ENCODE measurements at places on chromosomes 13 and 19. TPM values are rescaled to one million over a fixed set of nuclear protein-coding genes. Genes with fewer than 3 reads are reported as not detected.
A peak's percentile ranks its signal among the peaks of the same experiment; 100 is the strongest.

DNA sequence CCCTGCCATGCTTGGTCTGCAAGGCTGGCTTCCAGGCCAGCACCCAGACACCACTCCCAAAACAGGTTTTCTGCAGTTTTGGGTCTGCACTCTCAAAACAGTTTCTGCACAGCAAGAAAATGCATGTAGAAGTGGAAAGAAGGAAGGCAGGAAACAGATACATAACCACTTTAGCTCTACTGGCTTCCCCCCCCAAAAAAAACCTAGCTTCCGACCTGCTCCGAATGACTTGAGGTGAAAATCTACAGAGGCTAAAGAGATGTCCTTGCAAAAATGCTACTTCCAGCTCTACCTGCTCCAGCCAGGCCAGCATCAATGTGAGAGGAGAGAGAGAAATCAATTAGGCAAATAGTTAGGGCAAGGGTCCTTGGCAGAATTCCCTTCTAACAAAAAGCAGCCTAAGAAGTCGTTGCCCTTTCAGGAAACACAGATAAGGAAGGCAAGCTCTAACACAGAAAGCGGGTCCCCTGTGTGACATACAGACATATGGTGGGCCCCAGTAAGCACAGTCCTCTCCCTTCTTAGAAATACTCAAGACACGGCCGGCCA is 3.4 kb downstream of the C19orf12 start:
- DNase-seq: no peak

DNA sequence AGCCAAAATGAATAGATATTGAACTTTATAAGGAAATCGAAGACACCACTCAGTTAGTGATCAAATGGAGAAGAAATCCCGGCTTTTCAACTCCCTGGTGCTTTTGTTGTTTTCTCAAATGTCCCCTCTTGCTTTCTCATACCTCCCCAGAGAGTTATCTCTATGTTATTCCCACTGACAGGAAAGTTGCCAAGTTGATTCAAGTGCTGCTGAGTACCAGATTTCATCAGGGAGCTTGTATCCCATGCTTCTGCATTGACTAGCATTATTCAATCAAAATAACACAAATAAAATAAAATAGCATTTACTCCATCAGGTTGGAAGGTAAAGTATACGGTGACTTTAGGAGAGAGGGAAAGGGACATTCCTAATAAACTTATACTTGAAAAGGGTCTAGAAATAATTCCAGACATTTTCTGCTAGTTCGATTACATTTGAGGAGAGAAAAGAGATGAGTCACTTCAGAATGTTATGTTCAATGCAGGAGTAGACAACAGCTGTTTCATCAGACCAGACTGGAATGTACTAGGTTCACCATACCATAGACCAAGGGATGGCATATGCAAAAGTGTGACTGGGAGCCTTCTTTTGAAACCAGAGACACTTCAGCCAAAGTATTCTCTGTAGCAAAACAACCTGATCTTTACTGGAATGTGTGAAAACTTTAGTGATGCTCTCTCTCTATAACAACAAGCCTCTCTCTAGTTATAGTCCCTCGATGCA is 397.8 kb downstream of the FGF14 start:
- DNase-seq: no peak

- DNase-seq: no peak
Measured at GRCh38 chr19:1232652-1233072, 5.1 kb downstream of the CBARP start.

GRCh38 chr13:113089693-113090414 is 15.7 kb upstream of the F7 start:
- no peak for DNase-seq

DNA sequence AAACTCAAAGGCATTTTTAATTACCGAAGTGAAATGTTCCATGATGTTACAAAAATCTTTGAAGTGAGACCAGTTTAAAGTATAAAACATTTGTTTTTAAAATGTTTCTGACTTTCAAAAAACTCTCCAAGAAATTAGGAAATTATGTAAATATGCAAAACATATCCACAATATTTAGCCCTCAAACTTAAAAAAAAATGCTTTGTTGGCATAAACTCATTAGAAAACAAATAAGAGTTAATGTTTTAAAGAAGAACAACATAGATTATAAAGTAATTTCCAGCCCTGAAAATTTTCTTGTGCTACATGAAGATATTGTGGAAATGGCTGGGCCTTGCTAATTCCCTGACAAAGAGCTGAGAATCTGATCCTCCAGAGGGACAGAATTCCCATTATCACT is 199.7 kb upstream of the STARD13 start:
- DNase-seq: no peak

DNA sequence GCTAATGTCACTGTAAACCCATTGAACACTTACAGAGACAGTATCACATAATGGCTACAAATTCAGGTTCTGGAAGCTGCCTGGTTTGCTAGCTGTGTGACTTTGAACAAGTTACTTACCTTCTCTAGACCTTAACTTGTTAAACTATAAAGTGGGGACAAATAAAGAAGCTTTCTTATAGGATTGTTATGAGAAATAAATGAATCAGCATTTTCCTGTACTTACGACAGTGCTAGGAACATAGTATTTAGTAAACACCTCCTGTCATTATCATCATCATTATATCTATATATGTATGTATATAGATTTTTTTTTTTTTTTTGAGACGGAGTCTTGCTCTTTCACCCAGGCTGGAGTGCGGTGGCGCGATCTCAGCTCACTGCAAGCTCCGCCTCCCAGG is 54.9 kb downstream of the CDK8 start:
- DNase-seq: no peak

GRCh38 chr19:38557205-38557799 is 60.5 kb downstream of the MAP4K1 start:
- no peak for DNase-seq

DNA sequence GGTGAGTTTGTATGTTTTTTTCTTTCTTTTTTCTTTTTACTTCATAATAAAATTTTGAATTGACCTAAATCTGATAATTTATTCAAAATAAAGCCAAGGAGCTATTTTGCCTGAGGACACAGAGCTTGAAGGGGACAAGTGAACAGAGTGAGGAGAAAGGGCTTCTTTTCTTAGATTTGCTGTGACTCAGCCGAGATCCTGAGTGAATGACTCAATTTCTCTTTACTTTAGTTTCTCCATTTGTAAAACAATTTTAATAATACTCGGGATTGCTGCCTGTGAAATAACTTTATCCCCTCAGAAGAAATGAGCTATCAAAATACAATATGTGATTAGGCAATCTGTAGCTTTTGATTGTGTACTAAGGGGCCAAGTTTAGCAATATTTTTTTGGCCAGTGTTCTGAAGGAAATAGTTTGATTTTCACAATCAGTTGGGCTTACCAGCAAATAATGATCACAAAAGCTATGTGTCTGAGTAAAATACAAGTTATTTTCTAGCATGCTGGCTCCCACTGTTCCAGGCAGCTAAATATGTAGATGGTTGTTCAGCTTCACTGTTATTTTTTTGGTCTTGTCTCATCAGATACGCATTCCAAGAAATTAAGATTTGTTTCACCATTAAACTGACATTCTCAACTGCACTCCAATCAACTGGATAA is 437.5 kb downstream of the FGF9 start:
- DNase-seq: no peak

DNA sequence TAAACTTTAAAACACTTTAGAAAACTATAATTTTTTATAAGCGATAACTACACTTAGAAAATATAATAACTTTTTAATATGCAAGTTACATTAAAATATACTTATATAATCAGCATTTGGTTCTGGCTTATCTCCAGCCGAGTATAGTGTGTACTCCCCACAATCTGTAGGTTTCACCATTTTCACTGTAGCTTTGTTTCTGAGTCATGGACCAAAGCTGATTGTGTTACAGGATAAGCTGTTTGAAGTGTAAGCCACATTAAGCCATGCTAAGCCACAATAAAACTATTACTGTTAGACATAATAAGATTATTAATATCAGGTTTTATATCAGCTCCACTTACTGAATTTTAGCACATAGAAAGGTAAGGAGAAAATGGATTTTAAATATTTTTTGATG is 43.8 kb downstream of the CCDC122 start:
- DNase-seq: no peak

- DNase-seq: no peak
Measured at GRCh38 chr13:106275446-106276032, 259.9 kb downstream of the EFNB2 start.

- DNase-seq: no peak
Measured at GRCh38 chr19:48799358-48800300, 11.2 kb downstream of the BCAT2 start.

DNA sequence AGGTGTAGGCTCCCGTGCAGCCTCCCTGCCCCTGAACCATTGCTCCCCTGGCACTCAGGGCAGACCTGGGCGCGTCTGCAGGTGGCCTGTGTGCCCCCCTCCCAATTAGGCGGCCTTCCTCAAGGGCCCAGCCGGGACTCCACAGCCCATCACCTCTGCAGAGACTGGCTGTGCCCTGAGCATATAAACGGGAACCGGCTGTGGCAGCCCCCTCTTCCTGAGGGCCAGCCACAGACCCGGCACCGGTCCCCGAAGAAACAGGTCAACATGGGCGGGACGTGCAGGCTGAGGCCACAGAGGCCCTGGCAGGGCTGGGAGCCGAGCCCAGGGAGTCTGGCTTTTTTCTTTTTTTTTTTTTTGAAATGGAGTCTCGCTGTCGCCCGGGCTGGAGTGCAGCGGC is 12.0 kb downstream of the PIAS4 start:
- DNase-seq: no peak

DNA sequence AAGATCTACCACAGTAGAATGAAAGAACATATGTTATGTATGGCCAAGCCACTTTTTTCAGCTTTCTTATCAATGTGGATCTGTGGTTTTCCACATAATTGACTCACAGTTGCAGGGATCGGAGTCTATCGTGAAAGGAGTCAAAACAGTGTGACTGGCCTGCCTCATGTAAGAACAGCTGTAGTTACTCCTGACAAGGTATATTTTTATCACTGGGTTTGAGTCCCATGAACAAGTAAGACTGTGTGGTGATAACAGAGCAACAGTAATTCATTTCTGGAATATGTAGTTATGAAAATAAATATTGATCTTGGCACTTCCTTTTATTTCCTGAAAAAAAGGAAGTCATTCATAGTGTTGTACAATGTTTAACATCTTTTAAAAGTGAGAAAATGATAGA is 416.6 kb downstream of the KLF12 start:
- no peak for DNase-seq

DNA sequence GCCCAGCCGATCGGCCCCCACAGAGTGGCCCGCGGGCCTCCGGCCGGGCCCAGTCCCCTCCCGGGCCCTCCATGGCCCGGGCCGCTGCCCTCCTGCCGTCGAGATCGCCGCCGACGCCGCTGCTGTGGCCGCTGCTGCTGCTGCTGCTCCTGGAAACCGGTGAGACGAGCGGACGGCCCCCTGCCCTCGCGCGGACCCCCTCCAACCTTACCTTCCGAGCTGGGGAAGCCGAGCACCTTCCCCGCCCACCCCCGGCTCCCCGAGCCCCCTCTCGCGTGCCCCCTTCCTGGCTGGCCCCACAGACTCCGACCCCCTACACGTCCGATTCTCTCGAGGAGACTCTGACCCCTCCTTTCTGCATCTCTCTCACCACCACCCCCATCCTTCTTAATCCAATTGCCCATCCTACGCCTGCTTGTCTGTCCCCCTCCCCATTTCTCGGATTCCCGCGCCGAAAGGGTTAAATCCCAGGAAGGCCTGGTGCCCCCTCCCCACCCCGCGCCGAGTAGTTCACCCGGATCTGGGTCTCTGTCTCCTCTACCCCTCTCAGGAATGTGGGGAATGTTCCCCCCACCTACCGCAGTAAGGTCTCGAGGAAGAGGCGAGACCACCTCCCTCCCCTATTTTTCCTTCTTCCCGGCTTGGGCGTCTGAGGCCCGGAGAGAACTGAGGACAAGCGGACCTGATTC is 502 bp downstream of the NECTIN2 start:
- DNase-seq: peak; percentile 59

GRCh38 chr13:27372896-27373295 is 51.5 kb upstream of the GTF3A start:
- no peak for DNase-seq

DNA sequence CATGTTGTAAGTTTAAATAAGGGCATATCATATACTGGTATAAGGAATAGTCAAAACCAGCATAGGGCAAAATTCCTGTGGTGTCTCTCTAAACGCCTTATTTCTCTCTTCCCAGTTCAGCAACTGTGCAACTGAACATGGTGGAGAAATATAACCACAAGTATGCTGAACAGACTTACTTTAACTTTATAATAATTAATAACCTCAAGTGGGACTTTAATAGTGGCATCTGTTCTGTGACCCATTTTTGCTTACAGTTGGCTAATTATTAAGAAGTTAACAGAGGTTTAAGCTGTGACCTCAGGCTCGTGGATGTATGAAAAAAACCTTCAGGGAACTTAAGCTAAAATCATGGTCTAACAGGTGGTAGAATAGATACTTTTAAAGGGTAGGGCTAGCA is 54.3 kb downstream of the MICU2 start:
- DNase-seq: no peak

DNA sequence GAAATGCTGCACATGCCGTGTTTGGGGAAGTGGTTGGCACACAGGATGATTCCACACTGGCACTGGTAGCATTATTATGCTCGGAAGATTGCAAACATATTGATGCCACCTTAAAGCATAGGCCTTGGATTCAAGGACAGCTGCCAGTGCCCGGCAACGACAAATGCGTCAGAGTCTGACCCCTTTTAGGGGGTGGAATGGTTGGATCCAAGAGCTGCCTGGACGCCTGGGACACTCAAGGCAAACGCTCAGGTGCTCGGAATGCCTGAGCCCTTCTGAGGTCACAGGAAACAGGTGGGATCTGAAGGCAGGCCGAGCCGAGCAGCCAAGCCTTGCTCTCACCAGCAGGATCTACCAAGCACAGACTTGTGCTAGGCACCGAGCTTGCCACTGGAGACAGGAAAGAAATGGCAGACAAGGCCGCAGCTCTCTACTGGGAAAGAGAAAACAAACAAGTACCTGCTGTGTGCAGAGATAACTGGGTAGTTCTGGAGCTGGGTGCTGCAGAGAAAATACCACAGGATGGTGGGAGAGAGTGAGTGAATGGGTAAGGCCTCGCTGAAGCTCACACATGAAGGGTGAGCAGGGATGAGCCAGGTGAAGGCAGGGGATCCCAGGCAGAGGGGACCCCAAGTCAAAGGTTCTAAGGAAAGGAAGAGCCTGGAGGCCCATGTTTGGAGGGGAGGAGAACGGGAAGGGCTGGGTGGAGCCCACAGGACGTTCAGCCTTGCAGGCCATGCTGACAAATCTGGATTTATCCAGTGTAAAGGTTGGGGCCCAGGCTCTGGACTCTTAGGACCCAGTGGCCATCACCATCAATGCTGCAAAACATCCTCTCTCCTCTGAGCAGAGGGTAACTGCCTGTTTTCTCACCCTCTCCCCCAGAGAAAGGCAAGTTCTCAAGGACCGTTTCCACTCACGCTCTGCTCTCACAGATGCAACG is 9.2 kb downstream of the RANBP3 start:
- DNase-seq: no peak

- no peak for DNase-seq
Measured at GRCh38 chr19:50850738-50851137, 4.0 kb upstream of the KLK3 start.

GRCh38 chr19:44055870-44056269 is 4.0 kb downstream of the ZNF223 start:
- no peak for DNase-seq

Gene FUT1
- 3.1 TPM for polyA plus RNA-seq

Gene ZNF808
- polyA plus RNA-seq: 14.7 TPM

Gene HPN
- polyA plus RNA-seq: 90.0 TPM

Gene LHB
- not detected for polyA plus RNA-seq

Gene ZNF835
- polyA plus RNA-seq: 5.6 TPM

Gene TEX29
- not detected for polyA plus RNA-seq

Gene KPNA3
- polyA plus RNA-seq: 29.8 TPM

Gene ANKRD24
- polyA plus RNA-seq: 0.83 TPM
